ENCODE measurements at places on chromosomes 2 and 18.

DNA sequence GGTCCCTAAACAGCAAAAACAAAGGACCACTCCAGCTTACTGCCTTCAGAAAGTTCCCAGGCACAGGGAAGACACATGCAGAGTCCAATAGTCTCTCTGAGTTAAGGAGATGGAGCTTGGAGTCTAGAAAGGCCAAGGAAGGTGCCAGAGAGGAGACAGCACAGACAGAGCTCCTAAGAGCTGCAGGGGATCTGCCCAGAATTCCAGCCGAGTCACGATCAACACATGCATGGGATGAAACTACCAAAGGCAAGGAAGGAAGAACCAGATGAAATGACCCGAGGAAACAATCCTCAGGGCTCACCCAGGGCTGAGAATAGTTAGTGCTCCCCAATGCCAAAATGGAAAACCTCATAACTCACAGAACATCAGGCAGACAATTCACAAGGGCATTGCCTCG lies 15.4 kb downstream of the METTL4 start:
- no peak for DNase-seq

- no peak for DNase-seq
Measured at GRCh38 chr18:50151926-50152325, 43.0 kb downstream of the MYO5B start.

DNA sequence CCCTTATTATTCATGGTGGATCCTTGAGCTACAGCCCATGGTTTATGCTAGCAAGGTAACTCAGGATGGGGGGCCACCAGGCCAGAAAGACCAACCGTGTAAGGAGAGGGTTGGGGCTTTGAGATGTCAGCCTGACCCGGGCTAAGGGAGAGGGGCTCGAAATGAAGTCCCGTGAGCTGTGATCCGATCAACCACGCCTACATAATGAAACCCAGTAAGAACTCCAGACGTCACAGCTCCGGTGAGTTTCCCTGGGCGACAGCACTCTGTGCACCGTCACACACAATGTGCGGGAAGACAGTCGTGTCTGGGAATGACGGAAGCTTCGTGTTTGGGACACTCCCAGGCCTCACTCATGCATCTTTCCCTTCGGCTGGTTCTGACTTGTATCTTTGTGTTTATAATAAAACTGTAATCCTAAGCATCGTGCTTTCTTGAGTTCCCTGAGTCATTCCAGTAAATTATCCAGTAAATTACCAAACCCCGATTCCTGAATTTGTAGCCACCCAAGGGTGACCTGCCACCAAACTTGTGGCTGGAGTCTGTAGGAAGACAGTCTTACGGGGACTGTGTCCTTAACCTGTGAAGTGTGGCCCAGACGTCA lies 44.2 kb downstream of the CYP27C1 start:
- no peak for DNase-seq

GRCh38 chr2:229154381-229154780 lies 116.7 kb downstream of the PID1 start:
- DNase-seq: no peak

DNA sequence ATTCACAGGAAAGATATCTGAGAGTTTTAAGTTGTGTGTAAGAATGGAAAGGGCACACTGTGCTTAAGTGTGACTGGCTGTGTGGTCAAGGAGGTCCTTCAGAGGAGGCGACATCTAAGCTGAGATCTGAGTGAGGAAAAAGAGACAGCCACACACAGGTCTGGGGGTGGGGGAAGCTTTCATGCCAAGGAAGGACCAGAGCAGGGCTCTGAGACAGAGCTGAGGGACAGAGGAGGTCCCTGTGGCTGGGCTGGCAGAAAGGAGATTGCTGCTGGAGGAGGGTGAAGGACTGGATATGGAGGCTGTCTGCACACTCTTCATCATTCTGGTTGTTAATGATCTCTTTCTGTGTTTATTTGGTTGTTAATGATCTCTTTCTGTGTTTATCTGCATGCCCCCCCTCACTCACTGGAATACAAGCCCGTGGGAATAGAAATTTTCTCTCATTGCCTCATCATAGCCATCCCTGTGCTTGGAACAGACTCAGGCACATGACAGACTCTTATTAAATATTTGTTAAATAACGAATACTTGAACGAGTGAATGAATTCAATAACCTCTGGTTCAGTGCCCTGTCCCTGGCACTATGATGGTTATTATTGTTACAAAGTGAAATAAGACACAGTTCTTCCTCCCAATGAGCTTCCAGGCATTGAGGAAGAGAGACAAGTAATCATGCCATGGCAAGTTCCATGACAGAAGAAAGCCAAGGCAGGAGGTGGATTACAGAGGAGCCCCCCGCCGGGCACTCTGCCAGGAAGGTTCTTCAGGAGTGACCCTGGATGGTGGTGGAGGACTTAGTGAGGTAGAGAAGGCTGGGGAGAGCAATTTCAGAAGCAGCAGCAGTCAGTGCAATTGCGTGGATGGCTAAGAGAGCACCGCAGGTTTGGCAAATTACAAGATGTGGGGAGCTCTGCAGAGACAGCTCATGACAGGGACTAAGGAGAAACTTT lies 399.4 kb upstream of the HS6ST1 start:
- no peak for DNase-seq

- peak; percentile 58 for DNase-seq
Measured at GRCh38 chr2:129178356-129178755, 801.1 kb upstream of the RAB6C start.

DNA sequence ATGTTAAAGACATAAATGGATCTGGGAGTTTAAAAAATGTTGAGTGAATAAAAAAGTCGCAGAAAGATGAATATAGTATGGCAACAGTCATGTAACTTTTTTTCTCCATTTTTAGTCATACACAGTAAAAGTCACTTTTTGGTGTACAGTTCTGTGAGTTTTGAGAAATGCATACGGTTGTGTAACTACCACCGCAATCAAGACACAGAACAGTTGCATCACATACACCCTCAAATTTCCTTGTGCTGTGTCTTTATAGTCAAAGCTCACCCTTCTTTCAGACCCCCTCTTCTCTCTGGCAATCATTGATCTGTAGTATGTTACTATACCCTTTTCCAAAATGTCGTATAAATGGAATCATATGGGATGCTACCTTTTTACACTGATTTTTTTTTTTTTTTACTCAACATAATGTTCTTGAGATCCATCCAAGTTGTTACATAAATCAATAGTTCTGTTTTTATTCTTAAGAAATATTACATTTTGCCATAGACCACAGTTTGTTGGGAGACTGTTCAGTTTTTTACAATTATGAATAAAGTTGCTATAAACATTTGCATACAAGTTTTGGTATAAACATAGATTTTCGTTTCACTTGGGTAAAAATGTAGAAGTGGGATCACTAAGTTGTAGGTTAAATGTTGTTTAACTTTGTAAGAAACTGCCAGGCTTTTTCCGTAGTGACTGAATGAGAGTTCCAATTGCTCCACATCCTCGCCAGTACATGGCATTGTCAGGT lies 35.4 kb upstream of the AGFG1 start:
- DNase-seq: no peak

DNA sequence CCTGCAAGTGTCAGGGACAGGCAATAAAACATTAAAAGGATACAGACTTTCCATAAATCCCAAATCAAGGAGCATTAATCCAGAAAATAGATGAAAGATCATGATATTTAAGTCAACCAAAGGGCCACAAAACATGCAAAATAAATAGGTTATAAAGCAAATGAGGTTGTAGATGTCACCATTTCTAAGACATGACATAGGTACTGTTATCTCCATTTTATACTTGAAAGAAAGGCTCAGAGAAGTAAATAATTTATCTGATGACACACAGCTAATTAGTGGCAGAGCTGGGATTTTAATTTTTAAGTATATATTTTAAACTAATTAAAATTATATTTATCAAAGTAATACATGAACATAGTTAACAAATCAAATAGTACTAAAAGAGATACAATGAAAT lies 301.8 kb downstream of the AGPS start:
- no peak for DNase-seq

GRCh38 chr18:7072593-7072992 lies 45.0 kb downstream of the LAMA1 start:
- DNase-seq: no peak

GRCh38 chr2:26187537-26188104 lies 14.7 kb downstream of the GAREM2 start:
- no peak for DNase-seq

DNA sequence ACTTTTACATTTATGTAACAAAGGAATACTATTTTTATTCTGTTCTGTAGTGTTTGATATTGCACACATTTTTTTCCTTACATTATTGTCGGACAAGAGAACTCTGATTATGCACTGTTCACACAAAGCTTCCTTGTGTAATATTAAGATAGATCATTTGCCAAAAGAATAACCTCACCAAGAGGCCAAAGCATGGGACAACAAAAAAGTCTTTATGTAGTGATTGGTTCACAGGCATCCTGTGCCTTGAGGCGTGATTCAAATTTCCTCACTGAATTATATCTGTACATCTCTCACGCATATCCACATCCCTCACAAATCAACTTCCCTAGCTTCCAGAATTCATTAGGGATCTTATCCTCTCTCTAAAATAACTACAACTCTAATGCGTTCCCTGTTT lies 642.7 kb downstream of the NR4A2 start:
- DNase-seq: no peak

GRCh38 chr2:169072163-169072925 lies 3.0 kb downstream of the DHRS9 start:
- DNase-seq: no peak

- no peak for DNase-seq
Measured at GRCh38 chr2:224983712-224984554, 58.3 kb downstream of the DOCK10 start.

DNA sequence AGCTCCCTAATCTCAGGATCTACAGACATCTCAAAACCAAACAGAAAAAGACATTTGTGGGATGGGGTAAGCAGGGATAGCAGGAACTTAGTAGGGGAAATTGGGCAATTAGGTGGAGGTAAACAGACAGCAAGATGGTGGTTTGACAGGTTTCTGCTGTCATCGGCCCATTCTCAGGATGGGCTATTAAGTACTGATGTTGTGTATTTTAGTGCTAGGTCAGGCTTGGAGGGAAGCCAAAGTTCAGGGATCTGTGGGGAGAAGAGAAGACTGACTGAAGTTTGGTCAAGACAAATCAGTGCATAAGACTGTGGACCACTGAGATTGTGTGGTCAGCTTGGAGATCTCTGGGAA lies 96.8 kb upstream of the THUMPD2 start:
- DNase-seq: no peak

GRCh38 chr18:10201226-10201625 lies 253.2 kb upstream of the APCDD1 start:
- DNase-seq: no peak

- no peak for DNase-seq
Measured at GRCh38 chr18:48580782-48581181, 42.0 kb downstream of the CTIF start.

DNA sequence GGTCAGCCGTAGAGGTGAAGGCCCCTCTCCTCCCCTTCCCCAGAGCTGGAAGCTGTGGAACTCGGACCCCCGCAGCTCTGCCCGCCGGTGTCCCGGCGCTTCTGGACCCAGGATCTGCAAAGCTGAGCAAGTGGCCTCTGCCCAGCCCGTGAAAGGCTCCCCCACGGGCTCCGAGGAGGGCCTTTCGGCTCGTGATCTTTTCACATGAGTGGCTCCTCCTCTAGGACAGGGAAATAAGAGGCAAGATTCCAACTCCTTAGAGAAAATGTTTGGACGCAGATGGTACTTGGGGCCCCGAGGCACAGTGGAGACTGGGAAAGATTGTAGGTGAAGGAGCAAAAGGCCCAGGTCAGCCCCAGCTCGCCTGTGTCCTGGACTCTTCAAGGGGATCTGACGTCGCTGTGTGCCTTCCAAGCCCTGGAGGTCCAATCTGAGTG lies 48.2 kb upstream of the SP3 start:
- DNase-seq: peak; percentile 64

Data from left ventricle myocardium superior (tissue), 1 donor.